ENCODE measurements at places on chromosomes 12 and 14. TPM values are rescaled to one million over a fixed set of nuclear protein-coding genes. Genes with fewer than 3 reads are reported as not detected.

Gene HAL
- not detected for total RNA-seq

Gene PLD4
- not detected for total RNA-seq

Gene FOXM1
- 23.2 TPM for total RNA-seq

Gene PMEL
- total RNA-seq, result 0.72 TPM

Gene CNTN1
- total RNA-seq, result 12.6 TPM

GRCh38 chr12:21248679-21249078 is 86.0 kb downstream of the SLCO1A2 start:
- no peaks in the 10 kb centered on the region for H3K4me1 ChIP-seq
- DNase-seq, result no peak
- H3K36me3 ChIP-seq, result no peaks in the 10 kb centered on the region
- no peak overlapping the region for H3K4me3 ChIP-seq
- H3K27me3 ChIP-seq, result no peaks in the 10 kb centered on the region

All from stomach (tissue), 19 donors.